Fibroblast of pulmonary artery (primary cell): ENCODE measurements at places on chromosomes 3 and 15.

DNA sequence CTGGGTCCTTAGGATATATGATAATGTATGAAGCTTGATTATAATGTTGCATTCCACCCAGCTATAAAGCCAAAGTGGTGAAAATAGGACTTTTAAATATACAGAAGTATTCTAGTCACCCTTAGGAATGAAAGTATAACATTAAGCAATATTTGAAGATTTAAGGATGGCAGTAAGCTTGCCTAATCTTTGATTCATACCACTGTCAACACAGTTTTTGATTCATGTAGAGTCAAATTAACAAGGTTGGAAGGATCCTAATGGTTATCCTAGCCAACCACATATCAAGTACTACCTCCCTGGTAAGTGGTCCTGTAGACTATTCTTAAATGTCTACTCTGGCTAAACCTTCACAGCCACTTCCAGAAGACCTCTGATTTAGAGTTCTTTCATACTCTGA, 18.6 kb downstream of the ARIH1 start:
- DNase-seq: peak; percentile 16

DNA sequence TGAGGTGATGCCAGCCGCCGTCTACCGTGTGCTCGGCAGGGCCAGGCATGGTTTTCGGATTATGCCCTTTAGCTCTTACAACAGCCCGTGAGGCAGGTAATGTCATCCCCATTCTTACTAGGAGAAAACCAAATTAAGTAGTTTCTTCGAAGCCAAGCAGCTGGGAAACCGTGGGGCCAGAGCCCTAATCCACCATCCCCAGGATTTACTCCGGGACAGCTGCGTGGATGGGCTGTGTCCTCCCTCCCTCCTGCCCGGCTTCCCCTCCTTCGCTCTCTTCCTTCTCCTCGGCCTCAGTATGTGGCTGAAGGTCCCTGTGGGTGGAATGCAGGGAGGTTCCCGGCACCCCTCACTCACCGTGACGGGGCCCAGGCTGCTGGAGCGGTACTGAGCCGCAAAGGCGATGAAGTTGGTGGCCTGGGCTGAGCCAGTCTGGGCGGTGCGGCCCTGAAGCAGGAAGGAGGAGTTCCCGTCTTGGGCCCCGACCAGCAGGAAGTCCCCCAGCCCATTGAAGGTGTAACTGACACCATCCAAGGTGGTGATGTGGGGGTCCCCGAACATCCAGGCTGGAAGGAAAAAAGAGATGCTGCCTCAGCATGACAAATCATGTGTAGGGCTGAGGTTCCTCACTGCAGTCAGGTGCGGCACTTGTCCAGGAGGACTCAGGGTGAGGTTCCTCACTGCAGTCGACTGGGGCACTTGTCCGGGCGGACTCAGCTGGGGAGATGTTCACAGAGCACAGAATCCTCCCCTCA, 42.5 kb downstream of the MUC20 start:
- no peak for DNase-seq

DNA sequence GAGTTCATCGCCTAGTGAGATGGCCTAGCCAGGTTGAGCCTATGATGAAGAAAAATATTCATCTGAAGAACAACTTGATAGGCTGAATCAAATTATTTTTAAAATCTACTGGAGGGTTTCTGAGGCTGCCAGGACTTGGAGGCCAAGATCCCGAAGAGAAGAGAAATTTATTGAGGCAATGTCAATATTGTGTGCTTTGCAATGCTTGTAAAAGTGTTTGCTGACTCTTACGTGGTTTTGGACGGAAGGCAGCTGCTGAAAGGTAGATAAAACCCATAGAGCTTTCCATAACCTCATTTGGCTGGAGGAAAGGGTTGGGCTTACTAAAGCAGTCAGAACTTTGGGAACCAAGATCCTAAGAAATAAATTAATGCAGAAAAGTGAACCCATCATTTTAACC, 361.0 kb upstream of the IL12A start:
- DNase-seq: no peak

DNA sequence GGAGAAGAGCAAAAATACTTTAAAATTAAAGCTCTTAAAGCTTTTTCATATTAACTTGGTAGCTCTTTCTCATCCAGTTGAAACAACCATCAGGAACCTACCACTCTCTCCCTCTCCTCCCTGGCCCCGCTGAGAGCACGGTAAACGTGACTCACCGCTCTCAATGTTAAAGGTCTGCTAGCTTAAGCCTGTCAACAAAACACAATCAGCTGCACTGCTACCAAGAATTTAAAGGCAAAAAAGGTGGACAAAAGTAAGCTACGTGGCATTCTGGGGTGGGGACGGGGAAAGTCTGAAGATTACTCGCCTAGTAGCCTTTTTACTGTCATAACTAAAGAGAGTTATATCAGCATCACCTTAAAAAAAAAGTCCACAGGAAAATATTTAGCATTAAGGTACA, 8.4 kb upstream of the GP5 start:
- DNase-seq: peak; percentile 58

- DNase-seq: no peak
Observed at GRCh38 chr3:25872200-25872877, 82.4 kb downstream of the OXSM start.

DNA sequence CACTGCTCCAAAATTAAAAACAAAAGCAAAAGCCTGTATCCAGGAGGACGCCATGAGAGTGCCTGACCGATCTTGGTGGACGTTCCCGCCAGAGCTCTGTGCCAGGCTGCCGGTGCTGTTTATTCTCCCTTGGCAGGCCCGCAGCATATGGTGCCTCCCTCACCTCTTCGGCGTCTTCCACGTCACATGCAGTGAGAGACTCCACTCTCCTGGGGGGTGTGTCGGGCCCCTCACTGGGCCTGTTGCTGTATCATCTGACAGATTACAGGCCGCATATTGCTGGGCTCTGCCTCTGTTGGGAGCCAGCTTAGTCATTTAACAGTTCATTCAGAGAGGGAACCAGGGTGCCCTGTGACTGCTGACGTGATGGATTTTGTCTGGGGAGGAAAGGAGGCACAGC, 86.4 kb upstream of the ARRDC4 start:
- no peak for DNase-seq

GRCh38 chr15:50675535-50676144, 11.0 kb downstream of the TRPM7 start:
- DNase-seq: peak; percentile 71

DNA sequence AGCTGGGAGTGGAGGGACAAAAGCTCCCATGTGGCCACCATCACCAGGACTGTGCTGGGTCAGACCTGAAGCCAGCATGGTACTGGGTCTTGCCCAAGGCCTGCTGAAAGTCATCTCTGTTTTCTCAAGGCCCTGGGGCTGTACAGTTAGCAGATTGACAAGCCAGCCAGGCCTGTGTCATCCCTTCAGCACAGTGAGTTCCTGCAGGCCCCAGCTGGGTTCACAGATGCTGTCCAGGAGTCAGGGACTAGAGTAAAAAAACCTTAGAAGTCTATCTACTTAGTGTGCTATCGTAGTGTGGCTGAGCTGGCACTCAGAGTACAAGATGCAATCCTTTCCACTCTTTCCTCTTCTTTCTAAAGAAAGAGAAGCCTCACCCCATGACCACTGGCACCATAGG, 246.0 kb upstream of the NAALADL2 start:
- no peak for DNase-seq

DNA sequence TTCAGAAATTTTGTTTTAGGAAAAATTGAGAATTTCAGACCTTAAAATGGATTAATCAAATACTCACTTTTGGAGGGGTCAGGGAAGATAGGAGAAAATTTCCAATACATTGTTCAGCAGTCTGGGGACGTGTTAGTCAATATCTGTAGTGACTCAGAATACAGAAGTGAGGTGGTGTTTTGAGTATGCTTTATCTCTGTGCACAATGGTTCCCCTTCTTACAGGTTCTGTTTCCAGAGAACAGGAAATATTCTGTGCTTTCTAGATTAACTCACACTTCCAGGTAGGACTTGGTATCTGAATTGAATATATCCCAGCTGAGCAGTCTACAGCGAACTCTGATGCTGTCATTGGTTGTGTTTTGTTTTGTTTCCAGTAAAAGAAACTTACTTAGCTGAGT, 30.7 kb upstream of the CCDC54 start:
- peak; percentile 19 for DNase-seq

- DNase-seq: no peak
Observed at GRCh38 chr3:20038699-20039465, 1.4 kb upstream of the KAT2B start.

DNA sequence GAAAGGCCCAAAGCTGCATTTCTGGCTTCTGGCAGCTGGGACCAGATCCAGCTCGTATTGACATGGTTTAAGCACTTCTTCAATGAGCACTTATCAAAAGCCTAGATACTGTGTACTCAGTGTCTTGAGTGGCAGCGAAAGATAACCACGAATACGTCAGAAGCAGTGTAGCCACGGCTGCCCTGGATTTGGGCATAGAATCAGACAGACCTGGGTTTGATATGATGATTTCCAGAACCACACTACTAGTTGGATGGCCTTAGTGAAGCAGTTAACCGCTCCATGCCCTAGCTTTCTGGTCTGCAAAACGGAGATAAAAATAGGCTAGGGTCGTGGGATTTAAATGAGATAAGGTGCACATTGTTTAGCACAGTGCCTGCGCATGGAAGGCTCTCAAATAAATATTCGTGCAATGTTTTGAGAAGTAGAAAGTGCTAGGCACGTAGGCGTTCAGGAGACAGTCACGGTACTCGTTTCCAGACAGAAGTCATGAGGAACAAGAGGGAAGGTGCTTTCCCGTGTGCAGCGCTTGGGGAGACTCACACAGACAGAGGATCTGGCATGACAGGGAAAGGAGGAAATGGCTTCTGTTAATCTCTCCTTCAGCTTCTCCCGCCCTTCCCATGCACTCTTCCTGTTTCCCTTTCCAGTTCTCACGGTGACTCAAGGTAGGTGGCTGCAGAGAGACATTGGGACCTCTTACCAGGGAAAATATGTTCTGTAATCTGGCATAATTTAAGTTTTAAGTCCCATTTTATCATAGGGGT, 70.3 kb downstream of the CCNL1 start:
- DNase-seq: peak; percentile 89

- DNase-seq: no peak
Observed at GRCh38 chr3:63128380-63128779, 149.7 kb upstream of the SYNPR start.

- DNase-seq: no peak
Observed at GRCh38 chr3:183341545-183342288, 86.7 kb downstream of the MCF2L2 start.

DNA sequence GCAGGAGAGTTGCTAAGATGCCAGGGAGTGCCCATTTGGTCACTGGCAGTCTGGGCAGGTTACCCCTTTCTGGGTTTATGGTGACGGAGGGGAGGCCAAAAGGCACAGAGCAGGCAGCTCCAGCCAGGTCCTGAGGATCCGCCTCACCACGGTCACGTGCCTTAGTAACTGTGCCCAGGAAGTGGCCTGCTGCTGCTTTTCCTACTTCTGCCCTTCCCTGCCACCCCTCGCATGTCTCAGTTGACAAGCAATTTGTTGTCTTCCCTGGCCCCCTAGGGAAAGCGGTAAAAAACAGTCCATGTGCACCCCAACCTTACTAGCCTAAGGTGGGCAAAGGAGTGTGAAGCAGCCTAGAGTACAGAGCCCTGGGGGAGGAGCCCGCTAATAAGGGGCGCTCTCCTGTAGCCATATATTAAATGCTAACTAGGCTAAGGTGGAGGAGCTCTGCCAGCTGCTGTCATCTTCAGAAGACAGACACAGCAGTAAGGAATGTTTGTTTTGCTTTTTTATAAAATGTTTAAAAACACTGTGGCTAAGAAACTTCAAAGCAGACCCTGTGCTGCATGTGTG, 9.1 kb upstream of the LIPH start:
- DNase-seq: no peak

DNA sequence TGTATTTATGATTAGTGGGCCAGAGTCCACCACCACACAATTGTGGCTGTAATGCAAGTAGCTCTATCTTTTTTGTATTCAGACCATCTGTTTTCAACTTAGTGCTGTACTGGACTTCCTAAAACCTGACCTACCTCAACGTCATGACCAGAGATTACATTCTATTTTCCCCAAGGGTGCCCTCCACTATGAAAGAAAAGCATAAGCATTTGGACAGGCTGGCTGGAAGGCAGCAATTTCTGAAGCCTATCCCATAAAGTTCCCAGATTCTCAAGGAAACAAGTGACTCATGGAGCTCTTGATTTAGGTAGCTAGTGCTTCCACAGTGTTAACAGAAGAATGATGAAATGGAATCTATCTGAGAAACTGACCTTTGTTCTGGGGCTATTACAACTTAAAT, 75.8 kb downstream of the COL8A1 start:
- DNase-seq: peak; percentile 67

GRCh38 chr15:83155942-83156341, 48.5 kb downstream of the TM6SF1 start:
- no peak for DNase-seq

DNA sequence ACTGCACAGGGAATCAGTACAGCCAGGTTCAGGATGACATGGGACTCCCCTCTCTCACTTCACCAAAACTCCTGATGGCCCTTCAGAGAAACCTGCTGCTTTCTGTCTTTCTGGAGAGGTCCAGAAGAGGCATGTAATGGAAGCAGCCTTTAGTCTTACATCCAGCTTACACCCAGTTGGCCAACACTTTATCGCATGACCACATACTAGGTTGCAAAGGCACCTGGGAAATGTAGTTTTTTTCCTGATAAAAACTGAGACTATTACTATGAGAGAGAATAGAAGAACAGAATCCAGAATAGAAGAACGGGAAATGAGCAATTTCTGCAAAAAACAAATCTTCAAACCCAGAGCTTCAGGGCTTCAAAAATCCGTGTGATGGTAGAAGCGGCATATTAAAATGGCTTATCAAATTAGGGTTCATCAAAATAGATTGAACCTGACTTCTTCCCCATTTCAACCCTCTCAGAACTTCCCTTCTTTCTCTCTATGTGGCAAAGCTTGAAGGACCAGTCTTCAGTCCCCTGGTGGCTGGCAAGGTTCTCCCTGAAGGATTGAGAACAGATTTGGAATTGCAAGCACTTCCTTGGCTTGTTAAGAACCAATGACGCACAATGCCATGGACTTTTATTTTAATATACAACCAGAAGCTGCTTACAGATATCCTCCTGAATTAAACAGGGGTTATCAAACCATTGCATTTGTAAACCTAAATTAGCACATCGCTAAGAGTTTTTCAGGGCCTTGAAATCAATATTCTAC, 34.4 kb downstream of the CORO2B start:
- DNase-seq: no peak

DNA sequence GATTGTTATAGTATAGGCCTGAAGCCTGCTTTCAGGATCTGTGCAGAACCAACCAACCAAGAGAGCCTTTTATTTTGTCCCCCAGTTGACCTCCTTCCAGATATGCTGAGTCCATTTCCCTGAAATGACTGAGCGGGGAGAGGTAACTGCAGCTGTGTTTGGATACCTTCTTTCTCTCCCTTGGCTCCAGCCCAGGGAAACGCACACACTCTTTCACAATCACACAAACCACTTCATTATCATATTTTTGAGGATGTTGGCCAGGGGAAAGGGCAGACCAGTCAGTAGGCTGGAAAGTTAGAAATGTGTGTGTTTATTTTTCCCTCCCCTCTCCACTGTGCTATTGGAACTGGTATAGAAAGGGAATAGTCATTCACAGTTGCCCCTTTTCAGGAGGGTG, 417.7 kb upstream of the TBL1XR1 start:
- peak; percentile 98 for DNase-seq

DNA sequence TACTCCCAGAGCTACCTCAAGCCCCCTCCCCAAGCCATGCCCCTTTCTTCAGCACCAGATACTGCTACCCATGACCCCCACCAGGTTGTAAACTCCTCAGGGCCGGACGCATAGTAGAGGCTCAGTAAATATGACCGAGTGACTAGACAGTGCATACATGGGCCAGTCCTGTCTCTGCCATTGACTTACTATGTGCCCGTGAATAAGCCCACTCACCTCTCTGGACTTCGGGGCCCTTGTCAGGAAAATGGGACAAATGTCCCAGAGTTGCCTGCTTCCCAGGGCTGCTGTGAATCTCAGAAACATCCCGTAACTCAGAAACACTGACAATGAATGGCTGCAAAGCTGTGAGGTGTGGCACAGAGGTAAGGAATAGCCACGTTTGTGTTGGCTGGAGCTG, 48.2 kb upstream of the FGD5 start:
- DNase-seq: no peak
